ENCODE measurements at places on chromosomes 16 and 17. TPM values are rescaled to one million over a fixed set of nuclear protein-coding genes. Genes with fewer than 3 reads are reported as not detected.

GRCh38 chr17:67469208-67469980 lies 92.3 kb downstream of the PITPNC1 start:
- no peak overlapping the region for H3K4me3 ChIP-seq
- H3K27ac ChIP-seq = no peak overlapping the region
- H3K36me3 ChIP-seq = no peaks in the 10 kb centered on the region
- no peaks in the 10 kb centered on the region for H3K27me3 ChIP-seq
- H3K4me1 ChIP-seq = peaks cover 3% of the 10 kb centered on the region

GRCh38 chr17:20092261-20092867 lies 83.2 kb downstream of the SPECC1 start:
- no peak for DNase-seq
- H3K36me3 ChIP-seq = no peaks in the 10 kb centered on the region
- peaks cover 14% of the 10 kb centered on the region for H3K4me1 ChIP-seq
- H3K4me3 ChIP-seq = no peak overlapping the region
- no peak overlapping the region for H3K27ac ChIP-seq
- no peaks in the 10 kb centered on the region for H3K27me3 ChIP-seq

GRCh38 chr16:21116148-21116693 lies 34.4 kb downstream of the DNAH3 start:
- DNase-seq = no peak
- no peaks in the 10 kb centered on the region for H3K4me1 ChIP-seq
- H3K27me3 ChIP-seq = no peaks in the 10 kb centered on the region
- no peaks in the 10 kb centered on the region for H3K36me3 ChIP-seq

DNA sequence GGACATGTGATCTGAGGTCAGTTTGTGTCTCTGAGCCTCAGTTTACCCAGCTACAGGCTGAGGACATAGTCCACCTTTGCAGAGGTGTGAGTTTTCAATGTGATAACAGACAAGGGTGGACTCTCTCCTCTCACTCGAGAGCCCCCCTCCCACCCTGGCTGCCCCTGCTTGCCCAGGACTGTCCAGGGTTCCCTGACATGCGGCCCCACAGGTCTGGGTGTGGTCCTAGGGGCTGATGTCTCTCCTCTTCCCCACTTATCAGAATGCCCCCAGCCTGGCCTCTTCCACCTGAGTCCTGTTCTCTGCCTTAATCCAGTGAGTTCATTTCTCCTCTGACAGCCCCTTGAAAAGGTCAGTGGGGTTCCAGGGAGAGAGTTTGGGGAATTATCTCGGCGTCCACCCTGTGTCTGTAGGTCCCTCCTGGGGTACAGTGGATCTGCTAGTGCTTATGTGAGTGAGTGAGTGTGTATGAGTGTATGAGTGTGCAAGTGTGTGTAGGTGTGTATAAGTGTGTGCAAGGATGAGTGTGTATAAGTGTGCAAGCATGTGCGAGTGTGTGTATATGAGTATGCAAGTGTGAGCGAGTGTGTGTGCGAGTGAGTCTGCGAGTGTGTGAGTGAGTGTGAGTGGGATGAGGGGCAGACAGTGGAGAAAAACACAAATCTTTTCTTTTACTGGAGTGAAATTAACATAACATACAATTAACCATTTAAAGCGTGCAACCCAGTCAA lies 175.0 kb downstream of the IRF8 start:
- H3K36me3 ChIP-seq = no peaks in the 10 kb centered on the region
- no peak for DNase-seq
- no peaks in the 10 kb centered on the region for H3K4me1 ChIP-seq
- H3K27ac ChIP-seq = no peak overlapping the region
- peaks cover 60% of the 10 kb centered on the region for H3K27me3 ChIP-seq
- H3K4me3 ChIP-seq = no peak overlapping the region

DNA sequence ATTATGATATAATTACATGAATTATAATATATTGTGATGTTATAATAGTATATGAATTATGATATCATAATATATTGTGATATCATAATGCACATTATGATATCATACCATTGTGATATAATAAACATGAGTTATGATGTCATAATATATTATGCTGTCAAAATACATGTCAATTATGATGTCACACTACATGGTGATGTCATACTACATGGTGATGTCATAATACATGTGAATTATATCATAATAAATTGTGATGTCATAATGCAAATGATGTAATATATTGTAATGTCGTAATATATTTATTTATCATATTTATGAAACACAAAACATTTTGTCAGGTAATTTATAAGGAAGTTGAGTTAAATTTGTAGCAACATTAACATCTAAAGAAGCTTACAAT lies 1950.1 kb downstream of the TP53TG3F start:
- no peaks in the 10 kb centered on the region for H3K4me1 ChIP-seq
- H3K27ac ChIP-seq = no peak overlapping the region
- no peak overlapping the region for H3K4me3 ChIP-seq
- no peaks in the 10 kb centered on the region for H3K36me3 ChIP-seq
- DNase-seq = no peak

Gene SLFN14
- polyA plus RNA-seq = not detected

Data from SK-N-SH (cell line).